ENCODE measurements at places on chromosomes 11 and 22.
A peak's percentile ranks its signal among the peaks of the same experiment; 100 is the strongest.

DNA sequence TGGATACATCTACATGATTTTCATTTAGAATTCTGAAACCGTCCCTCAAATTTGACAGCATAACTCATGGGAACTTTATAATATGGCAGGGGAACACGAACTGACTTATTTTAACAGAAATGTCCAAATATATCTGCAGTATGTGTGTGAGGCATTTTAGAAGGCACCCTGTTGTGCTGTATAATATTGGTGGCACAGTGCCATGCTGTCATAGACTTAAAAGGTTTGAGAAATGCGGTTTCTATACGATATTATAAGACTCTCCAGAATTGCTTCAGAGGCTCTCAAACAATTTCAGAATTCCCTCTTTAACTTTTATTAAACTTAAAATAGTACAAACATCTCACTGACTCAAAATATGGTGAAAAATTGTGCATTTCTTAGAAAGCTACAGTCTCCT is 181.6 kb downstream of the MSANTD4 start:
- no peak for DNase-seq

- no peak for DNase-seq
Measured at GRCh38 chr11:44207292-44207691, 102.6 kb downstream of the ALX4 start.

- no peak for DNase-seq
Measured at GRCh38 chr11:121179306-121179705, 78.3 kb downstream of the TECTA start.

- no peak for DNase-seq
Measured at GRCh38 chr22:46085828-46086576, 64.3 kb upstream of the PPARA start.

- no peak for DNase-seq
Measured at GRCh38 chr11:66012946-66013761, 1.3 kb downstream of the CST6 start.

- no peak for DNase-seq
Measured at GRCh38 chr22:17119481-17120202, 1.5 kb downstream of the TMEM121B start.

DNA sequence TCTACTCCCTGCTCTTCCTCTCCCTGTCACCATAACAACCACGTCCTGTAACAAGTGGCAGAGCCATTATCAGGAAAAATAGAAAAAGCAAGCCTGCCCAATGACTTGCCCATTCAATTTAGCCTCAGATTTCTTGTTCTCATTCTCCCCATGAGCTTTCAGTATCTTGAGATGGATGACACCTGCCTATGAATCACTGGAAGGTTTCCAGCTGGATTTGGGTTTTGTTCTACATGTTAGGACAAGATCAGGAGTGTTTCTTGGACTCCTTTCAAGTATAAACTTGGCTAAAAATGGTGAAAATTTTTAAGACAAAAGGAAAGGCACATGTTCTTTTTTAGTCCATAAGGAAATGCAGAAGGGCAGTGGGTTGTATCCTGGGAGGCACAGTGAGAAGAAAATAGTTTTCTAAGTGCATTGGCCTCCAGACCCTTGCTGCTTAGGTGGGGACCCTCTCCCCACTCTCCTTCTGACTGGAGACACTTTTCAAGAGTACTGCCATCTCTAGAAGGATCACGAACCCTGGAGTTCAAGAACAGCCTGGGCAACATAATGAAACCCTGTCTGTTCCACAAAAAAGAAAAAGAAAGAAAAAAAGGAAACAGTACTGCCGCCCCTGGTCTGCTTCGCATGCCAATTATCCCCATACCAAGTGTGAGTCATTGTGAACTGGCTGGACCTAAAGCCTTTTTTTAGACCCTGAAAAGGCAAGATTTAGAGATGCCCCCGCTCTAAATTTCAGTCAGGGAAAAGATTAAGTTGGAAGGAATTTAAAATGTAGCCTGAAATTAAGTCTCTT is 51.0 kb downstream of the MTNR1B start:
- no peak for DNase-seq

- no peak for DNase-seq
Measured at GRCh38 chr22:24426436-24426835, 963 bp upstream of the ADORA2A start.

DNA sequence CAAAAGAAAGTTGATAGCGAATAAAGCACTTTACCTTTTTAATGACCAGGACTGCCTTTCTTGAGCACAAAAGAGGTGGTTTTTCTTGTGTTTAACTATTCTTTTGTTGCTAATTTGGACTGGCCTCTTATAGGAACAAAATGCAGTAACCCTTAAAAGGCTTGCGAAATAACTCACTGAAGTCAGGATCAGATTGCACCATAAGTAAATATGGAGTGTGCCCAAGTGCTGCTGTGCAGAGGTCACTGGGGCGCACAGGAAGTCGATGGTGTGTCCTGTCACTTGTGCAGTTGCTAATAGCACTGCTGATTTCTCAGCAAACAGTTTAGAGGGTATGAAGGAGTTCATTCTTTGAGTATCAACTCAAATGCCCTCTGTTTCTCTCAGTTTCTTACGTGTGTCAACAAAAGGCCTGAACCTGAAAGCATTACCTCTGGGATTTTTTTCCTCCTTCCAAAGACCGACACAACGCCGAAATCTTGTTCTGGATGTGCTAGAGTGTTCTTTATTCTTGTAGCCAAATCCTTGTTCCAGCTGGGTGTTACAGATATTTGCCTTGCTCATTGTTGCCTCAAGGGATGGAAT is 71.3 kb downstream of the ATXN10 start:
- no peak for DNase-seq

DNA sequence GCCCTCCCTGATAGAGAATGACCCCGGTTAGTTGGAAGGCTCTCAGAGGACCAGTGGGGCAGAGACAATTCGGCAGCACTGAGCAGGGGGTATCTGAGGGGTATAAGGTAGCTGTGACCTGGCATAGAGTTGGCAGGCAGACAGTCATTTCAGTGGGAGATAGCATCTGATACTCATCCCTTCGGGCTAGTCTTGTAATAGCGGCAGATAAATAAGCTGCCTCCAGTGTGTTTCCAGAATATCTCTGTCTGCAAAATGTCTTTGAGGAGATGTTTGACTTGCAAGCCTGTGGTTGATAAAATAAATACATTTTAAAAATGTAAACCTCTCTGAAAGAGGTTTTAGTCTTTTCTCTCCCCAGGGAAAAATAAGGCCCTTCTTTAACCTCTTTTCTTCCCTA is 54.2 kb downstream of the TEAD1 start:
- no peak for DNase-seq

GRCh38 chr11:130476200-130476921 is 27.9 kb downstream of the ADAMTS15 start:
- no peak for DNase-seq

DNA sequence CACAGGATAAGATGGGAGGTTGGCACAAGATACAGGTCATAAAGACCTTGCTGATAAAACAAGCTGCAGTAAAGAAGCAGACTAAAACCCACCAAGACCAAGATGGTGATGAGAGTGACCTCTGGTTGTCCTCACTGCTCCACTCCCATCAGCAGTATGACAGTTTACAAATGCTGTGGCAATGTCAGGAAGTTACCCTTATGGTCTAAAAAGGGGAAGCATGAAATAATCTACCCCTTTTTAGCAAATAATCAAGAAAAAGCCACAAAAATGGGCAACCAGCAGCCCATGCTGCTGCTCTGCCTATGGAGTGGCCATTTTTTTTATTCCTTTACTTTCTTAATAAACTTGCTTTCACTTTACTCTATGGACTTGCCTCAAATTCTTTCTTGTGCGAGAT is 8.7 kb upstream of the PIWIL4 start:
- DNase-seq: no peak

DNA sequence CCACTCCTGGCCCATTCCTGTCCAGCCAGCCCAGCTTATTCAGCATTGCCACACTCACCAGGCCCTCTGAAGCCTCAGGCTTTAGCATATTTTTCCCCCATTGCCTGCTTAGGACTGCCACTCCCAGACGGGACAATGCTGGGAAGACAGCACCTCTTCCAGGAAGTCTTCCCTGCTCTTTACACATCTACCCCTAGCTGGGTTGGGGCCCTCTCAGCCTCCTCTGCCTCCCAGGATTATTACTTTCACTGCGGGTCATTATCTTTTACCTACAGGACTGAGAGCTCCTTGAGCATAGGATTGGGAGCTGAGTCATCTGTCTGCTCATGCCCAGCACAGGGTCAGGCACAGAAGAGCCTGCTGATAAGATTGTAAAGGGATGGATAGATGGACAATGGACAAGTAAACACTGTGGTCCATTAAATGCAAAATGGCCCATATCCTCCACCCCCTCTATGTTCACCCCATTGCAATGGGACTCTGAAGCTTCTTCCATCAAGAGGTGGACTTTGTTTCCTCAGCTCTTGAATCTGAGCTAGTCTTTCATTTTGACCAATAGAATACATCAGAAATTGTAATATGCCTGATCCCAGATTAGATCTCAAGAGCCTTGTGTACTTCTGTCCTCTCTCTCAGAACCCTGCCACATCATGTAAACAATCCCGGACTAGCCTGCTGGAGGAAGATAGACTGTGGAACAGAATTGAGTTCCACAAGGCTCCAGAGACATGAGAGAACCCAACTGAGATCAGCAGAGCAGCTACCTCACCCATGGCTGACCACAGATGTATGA is 32.0 kb upstream of the LRRC32 start:
- DNase-seq: no peak

DNA sequence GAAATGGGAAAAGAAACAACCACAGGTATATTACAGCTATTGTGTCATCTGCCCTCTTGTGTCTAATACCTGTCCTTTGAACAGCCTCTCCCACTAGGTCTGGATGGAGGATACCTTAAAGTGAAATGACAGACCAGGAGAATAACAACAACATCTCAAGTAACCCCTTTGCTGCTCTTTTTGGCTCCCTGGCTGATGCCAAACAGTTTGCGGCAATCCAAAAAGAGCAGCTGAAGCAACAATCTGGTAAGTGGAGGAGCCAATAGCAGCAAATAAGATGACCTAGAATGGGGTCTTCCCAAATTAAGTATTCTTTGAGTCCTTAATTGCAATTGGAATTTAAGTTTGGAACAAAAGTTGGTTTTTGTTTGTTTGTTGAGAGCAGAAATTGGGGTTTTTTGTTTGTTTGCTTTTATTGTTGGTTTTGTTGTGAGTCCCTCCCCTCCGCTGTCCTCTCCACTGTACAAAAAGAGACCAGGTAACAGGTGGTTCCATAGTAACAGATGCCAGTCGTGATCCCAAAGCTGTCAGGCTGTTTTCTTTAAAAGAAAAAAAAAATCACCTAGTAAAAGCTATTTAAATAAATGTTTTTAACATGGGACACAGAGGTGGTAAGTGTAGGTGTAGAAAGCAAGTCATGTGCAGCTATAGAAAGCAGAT is 5.7 kb downstream of the UBE4A start:
- DNase-seq: no peak

GRCh38 chr11:67671211-67671520 is 3.3 kb downstream of the ALDH3B2 start:
- peak; percentile 21 for DNase-seq

DNA sequence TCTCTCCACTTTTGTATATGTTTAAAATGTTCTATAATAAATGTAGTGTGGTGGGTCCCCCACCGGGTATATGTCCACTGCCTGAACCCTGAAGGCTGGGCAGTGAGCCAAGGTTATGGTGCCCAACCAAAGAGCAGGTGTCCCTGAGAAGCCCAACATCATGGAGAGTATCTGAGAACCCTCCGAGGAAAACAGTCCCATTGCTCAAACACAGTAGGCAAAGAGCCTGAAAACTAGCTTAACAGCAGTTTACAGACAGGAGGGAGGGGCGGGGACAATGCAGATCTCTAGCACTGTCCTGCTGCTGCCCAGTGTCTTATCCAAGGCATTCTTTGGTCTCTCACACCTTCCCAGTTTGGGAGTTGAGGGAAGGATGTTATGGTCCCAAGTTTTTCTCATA is 91.0 kb downstream of the TMPRSS5 start:
- peak; percentile 33 for DNase-seq

DNA sequence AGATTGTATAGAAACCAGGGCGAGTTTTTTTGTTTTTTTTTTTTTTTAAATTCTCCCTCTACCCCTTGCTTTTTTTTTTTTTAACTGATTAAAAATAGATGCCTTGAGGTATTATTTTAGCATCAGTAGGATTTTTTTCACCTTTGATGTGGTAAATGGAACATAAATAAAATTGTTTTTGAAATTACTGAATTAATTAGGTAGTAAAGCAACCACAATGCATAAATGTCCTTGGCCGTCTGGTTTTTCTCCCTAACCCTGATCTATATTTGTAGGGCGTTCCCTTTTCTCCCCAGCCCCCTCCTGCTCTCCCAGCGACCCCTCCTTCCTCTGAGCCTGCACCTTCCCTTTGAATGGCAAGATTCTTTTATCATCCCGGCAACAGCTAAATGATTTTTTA is 107.8 kb downstream of the ZBTB16 start:
- no peak for DNase-seq

- DNase-seq: no peak
Measured at GRCh38 chr22:36867695-36868094, 6.9 kb downstream of the NCF4 start.

- DNase-seq: no peak
Measured at GRCh38 chr11:121478895-121479697, 26.3 kb upstream of the SORL1-AS1 start.

- no peak for DNase-seq
Measured at GRCh38 chr22:24402460-24403192, 24.8 kb upstream of the ADORA2A start.

- no peak for DNase-seq
Measured at GRCh38 chr22:36291831-36292740, 39.2 kb downstream of the APOL1 start.

GRCh38 chr22:37273126-37273845 is 9.0 kb upstream of the CYTH4 start:
- DNase-seq: no peak

- DNase-seq: peak; percentile 83
Measured at GRCh38 chr11:72041364-72042063, 38.8 kb downstream of the NUMA1 start.

GRCh38 chr22:17844150-17844549 is 69.9 kb upstream of the BID start:
- no peak for DNase-seq

GRCh38 chr22:22195265-22196017 is 49.1 kb upstream of the VPREB1 start:
- DNase-seq: peak; percentile 91

- DNase-seq: no peak
Measured at GRCh38 chr22:20439928-20440575, 2.4 kb upstream of the SCARF2 start.

DNA sequence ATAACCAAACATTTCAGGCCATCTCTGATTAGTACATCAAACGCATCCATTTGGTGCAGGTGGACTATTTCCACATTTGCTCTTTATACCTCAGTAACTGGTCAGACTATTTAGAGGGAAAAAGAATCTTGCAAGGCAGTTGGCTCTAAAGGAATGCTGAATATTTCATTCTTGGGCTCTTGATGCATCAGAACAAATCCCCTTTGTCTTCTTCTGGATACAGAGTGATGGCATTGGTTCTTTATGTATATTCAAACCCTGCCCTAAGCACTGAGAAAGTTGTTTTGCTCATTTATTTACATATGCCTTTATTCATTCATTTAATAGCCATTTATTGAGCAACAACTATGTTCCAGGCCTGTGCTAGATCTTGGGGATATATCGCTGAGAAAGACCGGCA is 31.1 kb upstream of the RAB30 start:
- DNase-seq: no peak

- no peak for DNase-seq
Measured at GRCh38 chr11:47121056-47121455, 55.6 kb downstream of the ARFGAP2 start.
